Activated CD4-positive, alpha-beta T cell treated with anti-CD3 and anti-CD28 coated beads, Interleukin-2, amount 50 U/mL, for 4 hours (primary cell): ENCODE measurements at places on chromosomes 16 and 17.

DNA sequence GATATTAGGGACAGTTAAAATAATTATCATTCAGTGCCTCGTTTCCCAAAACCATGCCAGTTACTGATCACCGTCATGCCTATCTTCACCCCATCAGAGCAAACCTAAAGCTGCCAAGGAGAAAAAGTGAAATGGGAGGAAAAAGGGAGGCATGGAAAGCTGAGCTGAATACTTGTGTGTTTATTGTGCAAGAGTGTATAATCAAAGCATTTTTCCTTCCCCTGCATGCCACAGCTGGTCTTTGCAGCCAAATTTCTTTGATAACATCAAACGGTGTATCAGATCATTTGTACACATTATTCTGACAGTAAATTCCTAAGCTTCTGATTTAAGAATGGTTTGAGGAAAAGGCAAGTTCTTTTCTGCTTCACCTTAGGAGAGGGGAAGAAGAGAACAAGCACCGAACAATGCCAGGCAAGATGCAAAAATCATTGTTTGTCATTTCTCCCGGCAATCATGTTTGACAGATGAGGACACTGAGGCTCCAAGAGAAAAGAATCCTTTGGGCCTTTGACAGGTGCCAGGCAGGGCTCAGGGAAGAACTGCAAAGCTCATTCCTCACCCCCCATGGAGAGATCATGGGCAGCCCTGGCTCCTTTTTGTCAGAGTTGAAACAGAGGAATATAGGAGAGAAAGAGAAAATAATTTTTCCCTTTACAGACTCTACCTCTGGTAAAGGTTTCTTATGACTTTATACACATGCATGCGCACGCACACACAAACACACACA lies 51.4 kb upstream of the ARHGAP44 start:
- no peak for DNase-seq

- no peak for DNase-seq
These were observed 948.1 kb downstream of the KCNJ2 start for GRCh38 chr17:71117466-71117865.

- no peak for DNase-seq
These were observed 134.1 kb downstream of the SOX9 start for GRCh38 chr17:72254808-72255449.

DNA sequence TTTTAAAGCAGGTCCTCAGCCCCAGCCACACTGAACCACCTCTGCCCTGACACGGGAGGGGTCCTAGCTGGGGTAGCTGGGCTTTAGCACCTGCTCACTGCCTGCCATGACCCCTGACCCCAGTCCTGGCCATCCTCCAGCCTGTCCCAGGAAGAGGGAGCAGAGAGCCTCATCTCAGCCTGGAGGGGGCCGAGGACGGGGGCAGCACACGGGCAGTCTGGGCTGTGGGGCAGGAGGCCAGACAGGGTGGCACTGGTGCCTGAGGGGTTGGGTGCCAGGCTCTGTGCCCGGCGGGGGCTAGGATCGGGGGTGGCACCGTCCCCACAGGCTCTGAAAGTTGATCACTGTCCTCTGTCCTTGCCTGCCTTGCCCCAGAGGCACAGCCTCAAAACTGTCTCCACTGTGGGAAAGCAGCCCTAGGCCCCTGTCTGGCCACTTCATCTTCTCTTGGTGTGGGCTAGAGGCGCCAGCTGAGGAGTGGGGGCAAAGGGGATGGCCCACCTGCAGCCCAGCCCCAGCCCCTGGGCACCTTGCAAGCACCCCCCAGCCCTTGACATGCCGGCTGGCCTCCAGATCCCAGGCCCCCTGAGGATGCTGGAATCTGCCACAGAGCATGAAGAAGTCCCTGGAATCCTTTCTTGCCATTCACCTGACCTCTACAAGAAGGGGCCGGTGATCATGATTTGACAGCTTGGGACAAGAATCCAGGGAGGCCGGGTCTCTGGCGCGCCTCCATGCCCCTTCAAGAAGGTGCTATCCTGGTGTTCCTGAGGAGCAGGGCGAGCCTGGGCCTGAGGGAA lies 15.7 kb downstream of the ENDOV start:
- no peak for DNase-seq
